Fibroblast of skin of left biceps (primary cell): ENCODE measurements at places on chromosomes 12 and 14.

DNA sequence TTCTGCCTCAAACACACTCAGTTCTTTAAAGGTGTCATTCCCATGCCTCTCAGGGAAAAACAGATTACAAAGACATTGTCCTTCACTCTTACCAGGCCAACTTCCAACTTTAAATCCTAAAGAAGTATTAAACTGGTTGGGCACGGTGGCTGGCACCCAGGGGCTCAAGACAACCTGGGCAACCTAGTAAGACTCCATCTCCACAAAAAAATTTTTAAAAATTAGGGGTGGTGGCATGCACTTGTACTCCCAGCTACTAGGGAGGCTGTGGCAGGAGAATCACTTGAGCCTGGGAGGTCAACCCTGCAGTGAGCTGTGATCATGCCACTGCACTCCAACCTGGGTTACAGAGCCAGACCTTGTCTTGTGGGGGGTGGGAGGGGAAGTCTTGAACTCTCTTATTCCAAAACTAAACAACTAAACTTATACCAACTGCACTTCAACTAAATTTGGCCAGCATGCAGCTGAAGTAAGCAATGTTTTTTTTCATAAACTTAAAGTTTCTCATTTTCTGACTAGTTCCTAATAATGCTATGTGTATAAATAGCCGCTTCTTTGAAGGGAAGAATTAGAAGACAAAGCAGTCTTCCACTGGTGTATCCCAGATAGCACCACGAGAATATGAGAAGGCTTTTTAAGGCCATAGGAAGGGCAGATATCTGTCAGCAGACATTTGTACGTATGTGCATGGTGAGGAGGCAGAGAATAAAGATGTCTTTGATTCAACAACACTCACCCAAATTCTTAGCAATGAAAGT lies 2.4 kb downstream of the SLC11A2 start:
- DNase-seq = no peak

DNA sequence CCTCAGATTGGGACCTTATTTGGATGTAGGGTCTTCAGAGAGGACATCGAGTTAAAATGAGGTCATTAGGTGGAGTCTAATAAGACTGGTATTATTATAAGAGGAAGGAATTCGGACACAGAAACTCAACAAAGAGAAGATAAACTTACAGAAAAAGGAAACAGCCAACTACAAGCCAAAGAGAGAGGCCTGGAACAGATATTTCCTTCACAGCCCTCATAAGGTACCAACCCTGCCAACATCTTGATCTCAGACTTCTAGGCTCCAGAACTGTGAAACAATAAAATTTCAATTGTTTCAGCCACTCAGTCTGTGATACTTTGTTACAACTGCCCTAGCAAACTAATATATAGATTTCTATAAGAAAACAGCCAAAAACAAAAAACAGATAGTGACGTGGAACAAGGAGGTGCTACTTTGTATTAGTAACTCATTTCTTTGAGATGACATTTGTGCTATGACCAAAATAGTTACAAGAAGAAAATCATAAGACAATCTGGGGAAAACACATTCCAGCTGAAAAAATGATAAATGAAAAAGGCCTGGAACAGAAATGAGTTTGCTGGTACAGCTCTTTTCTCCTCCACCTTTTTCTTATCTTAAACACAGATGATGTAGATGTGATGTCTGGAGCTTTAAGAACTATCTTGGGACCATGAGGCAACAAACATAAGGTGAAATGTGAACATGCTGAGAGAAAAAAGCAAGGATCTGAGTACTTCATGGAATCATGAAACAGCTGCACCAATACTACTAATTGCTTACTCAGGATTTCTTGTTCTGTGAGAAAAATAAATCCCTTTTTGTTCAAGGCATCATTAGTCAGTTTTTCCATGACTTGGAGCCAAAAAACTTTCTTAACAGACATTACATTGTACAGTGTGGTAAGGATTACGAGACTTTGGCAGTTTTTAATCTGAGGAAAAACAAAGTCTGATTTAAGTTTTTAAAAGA lies 243.2 kb downstream of the ANO6 start:
- DNase-seq = peak; percentile 19

DNA sequence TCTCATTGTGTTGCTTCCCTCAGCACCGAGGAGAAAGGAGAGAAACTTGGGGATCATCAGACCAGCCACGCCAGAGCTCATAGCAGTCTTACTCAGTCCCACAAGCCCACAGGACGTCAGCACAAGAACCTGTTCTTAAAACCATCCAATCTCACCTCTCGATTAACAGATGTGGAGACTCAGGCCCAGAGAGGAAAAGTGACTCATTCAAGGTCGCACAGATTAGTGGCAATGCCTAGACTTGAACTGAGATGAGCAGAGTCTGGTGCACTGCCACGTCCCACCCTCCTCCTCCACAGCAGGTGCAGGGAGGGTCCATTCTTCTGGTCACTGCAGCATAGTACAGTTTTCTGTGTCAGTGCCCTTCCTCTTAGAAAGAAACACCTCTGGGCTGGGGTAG lies 154.9 kb upstream of the PZP start:
- no peak for DNase-seq

GRCh38 chr14:39315859-39316444 lies 82.2 kb downstream of the MIA2 start:
- no peak for DNase-seq

GRCh38 chr12:12803186-12803585 lies 10.0 kb upstream of the DDX47 start:
- no peak for DNase-seq

DNA sequence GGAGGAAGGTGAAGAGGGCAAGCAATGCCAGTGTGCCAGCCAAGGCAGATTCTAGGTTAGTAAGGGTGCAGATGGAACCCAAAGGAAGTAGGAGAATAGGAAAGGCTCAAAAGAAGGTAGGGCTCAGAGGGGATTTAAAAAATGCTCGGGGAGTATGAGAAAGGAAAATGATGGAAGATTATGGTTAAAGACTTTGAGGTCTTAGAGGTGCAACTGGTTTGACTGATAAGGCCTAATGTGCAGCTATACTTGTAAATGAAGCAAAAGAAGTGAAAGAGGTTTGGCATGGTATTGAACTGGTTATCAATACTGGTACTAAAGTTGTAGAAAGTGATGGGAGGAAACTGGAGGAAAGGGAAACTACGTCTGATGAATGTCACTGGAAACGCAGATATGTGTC lies 94.7 kb downstream of the RPS6KA5 start:
- DNase-seq = no peak

- DNase-seq = no peak
These were observed 6.1 kb upstream of the KRAS start for GRCh38 chr12:25256826-25257225.

- no peak for DNase-seq
These were observed 11.5 kb upstream of the ULK1 start for GRCh38 chr12:131882804-131883520.

- DNase-seq = no peak
These were observed 181.9 kb downstream of the C12orf42 start for GRCh38 chr12:103313894-103314293.

DNA sequence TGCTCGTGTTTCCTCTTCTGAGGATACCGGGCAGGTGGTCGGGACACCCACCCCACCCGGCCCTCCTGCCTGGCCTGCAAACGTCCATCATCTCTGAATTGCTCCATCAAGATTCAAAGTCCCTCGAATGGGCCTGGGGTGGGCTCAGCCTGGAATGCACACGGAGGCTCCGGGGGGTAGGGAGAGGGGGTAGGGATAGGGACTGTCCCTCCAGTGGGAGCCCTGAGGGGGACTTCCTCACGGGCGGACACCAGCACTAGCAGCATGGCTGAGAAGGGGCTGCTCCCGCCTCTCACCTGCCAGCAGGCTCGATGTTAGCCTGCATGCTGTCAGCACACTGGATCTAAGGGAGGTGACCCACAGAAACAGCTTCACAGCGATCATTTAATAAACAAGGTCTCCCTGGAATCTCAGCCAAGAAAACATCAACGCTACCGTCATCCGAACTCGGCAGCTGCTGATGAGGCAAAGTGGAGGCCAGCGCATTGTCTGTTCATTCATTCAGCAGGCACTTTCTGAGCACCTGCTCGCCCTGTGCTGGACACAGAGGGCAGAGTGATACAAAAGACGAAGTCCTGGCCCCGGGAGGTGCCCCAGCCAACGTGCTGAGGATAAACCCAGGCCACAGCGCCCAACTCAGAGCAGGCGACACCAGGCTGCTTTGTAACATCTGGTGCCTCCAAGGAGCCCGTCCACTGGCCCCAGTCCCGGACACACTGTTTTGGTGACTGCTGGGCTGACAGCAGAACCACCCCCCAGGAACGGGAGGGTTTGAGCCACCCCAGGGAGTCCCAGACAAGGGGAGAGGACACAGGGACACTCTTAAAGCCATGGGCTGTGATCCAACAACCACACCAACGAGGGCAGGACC lies 6.3 kb downstream of the TMEM179 start:
- DNase-seq = no peak
